Right renal cortex interstitium (tissue), 3 donors: ENCODE measurements at places on chromosomes 4 and X.

DNA sequence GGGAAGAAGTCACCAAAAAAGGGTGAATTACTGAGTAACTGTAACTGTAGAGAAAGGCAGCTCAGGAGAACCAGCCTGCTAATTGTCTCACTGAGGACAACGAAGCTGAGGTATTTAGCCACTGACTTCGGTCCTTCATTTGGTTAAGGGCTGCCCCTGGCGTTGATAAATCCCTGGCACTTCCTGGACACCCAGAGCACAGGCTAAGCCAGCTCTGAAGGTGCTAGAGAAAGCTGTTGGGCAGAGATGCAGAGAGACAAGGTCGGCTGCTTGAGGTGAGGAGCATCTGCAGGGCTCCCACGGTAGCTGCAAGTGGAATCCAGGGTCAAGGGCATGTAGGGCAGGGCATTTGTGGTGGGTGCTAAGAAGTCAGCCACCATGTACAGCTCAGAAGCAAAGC is 33.4 kb upstream of the AP1S2 start:
- DNase-seq, result no peak

- no peak for DNase-seq
Observed at GRCh38 chrX:135982860-135983259, 2.4 kb upstream of the SLC9A6 start.

- no peak for DNase-seq
Observed at GRCh38 chrX:18725310-18725943, 18.0 kb downstream of the PPEF1 start.

GRCh38 chr4:83364312-83364711 is 29.7 kb upstream of the HPSE start:
- DNase-seq, result no peak

- no peak for DNase-seq
Observed at GRCh38 chrX:119272882-119273419, 36.9 kb downstream of the PGRMC1 start.

DNA sequence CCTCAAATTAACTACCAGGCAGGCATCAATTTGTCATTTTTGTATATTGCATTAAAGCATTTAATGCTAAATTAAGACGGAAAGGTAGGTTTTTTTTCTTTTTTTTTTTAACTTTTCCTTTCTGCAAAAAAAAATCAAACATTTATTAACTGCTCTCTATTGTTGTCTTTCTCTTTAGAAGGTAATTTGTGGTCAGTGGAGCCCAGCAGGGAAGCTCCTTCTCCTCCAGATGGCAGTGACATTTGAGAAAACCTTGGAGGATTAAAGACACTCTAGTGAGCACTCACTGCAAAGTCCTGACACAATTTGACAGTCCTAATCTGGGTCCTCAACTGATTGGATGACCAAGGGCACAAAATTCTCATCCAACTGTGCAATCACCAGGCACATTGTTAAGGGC is 102.4 kb downstream of the SLIT2 start:
- DNase-seq, result no peak

- no peak for DNase-seq
Observed at GRCh38 chr4:85067342-85067741, 100.9 kb upstream of the WDFY3 start.

DNA sequence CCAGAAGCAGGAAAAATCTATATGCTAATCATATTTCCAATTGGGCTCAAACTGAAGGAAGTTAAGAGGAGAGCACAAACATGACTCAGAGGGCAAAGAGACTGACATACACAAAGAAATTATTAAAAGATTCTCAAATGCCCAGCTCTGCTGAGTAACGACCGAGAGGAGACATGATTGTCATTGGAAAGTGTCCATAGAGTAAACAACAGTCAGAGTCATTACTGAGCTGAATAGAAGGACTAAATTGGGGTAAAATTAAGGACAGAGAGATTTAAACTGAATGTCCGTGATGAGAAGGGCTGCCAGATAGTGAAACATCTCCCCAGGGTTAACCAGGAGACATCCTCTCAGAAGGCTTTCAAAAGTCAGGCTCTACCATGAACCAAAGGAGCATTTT is 111.2 kb upstream of the GALNT7 start:
- no peak for DNase-seq

DNA sequence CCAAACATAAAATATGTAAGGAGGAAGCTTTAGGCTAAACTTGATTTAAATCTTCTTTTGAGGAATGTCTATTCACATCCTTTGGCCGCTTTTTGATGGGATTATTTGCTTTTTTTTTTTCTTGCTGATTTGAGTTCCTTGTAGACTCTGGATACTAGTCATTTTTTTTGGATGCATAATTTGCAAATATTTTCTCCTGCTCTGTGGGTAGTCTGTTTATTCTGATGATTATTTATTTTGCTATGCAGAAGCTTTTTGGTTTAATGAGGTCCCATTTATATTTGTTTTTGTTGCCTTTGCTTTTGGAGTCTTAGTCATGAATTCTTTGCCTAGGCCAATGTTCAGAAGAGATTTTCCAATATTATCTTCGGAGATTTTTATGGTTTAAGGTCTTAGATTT is 144.9 kb downstream of the MAGEC2 start:
- DNase-seq, result no peak

DNA sequence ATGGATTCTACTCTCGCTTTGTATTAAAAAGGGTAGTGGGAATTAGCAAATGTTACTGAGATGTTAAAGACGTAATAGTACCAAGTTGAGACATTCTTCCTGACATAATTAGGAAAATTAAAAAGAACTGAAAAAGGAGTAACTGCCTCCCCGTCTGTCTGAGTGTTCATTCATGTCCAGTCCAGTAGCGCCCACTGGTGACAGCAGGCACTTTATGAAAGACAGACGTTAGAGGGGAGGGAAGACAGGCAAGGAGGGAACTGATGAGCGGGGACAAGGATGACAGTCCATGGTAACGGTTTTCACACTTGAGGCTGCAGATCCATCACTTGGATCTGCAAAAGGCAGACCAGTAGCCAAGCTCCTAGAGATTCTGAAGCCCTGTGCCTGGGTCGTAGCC is 326.7 kb downstream of the STK32B start:
- DNase-seq, result no peak

DNA sequence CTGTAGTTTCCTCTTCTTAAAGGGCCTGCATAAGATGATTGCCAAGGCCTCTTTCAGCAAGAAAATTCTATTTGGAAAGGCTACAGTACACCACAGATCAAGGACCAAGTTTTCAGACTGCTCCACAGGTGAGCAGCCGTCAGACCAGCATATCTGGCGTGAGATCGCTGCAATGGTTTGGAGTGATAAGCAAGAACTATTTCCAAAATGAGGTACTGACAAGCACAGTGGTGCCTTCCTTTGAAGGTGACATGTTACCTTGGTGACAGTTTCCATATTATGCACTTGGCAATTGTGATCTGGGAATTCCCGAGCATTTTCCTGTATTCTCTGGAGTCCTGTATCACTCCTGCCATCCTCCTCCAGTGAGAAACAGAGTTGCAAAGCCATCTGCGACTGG is 7.3 kb upstream of the TMEM150C start:
- DNase-seq, result no peak

DNA sequence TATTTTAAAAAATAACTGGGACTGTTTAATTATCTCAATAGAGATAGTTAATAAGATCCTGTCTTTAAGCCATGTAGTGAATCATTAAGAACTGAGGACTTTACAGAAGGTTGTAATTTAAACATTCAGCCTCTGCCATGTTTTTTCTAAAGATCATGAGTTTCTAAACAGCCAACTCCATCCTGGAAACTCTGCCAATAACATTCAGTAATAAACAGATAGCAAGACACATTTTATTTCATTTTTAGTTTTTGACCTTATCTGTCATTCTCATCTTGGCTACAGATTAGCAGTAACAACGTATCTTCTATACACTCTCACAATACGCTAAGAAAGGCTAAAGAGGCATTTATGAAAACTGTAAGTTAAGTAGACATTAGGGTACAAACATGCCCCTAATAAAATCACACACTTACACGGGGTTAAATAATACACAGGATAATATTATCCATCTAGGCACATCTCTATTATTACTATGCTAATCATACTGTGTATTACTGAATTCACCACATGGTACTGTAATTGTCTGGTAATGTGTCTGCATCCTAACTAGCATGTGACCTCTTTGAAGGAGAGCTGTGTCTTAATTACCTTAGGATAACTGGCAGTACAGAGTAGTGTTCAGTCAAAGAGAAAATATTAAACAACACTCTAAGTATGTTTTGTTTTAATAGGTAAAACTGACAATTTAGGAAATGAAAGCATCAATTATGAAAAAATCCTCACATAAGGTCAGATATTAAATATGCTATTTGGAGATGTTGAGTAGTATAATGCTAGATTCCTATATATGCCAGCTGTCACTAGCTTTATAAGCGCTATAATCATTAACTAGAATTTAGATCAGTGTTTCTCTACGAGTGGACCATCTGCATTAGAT is 122.4 kb upstream of the NAP1L5 start:
- DNase-seq, result no peak

GRCh38 chr4:182711211-182711610 is 206.0 kb downstream of the DCTD start:
- no peak for DNase-seq

GRCh38 chr4:122806981-122807679 is 19.5 kb upstream of the FGF2 start:
- DNase-seq, result no peak

DNA sequence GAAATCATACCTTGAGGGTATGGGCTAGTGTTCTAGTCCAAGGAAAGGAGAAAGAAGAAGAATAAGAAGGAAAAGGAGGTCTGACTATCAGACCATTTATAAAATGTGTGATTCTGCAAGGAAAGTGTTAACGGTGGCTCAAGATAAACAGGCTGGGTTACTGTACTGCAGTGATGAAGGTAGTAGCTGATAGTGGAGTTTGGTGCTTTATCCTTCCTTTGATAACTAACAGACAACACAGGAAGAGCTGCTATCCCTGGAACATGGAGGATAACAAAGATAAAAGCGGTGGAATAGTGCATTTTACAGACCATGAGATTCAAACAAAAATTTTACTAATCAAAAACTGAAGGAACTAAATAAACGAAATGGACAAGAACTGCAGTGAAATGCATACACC is 2.6 kb downstream of the UNC5C start:
- DNase-seq, result no peak

DNA sequence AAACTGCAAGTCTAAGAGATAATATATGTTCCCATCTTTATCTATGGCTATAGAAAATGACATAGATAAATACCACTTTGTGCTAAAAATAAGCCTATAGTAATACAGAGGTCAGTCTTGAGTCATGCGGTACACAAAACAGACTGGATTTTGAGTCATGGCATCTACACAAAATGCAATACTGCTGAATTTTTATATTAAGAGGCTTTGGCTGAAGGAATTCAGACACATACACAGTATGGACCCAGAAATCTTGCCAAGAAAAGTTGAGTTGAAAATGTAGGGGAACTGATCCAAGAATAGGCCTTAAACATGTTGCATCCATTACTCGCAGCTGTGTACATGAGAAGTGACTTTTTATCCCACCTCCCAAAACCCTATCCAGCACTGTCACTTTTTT is 184.4 kb downstream of the TENM3 start:
- no peak for DNase-seq

DNA sequence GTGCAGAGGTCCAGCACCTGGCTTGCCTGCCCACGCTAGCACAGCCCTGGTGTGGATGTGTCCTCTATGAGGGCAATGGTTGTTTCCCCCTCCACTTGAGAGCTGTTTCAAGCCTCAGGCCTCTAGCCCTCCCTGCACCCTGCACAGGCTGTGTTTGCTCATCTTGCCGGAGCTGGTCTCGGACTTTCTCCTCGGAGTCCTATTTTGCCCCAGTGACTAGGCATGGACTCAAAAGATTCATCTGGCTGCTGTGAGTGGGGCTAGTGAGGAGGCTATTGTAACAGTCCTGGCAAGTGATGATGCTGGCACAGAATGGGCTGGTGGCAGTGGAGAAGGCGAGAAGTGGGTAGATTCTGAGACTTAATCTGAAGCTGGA is 5.8 kb downstream of the FOXP3 start:
- no peak for DNase-seq

DNA sequence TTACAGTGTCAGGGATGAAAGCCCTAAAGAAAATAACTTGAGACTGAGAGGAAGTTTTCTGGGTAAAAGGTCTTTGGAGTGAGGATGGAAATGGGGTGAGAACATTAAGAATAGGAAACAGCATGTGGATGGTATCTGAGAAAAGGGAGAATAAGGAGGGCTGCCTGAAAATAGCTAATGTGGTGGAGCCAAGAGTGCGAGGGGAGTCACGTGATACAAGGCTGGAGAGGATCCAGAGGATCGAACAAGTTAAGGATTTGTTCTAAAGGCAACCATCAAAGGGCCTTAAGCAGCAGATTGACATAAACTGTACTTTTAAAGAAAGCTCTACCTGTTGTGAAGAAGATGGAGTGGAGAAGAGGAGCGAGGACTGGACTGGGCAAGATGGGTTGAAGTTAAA is 347.4 kb upstream of the AGA start:
- DNase-seq, result no peak

GRCh38 chrX:68703846-68704245 is 56.4 kb downstream of the STARD8 start:
- DNase-seq, result no peak

DNA sequence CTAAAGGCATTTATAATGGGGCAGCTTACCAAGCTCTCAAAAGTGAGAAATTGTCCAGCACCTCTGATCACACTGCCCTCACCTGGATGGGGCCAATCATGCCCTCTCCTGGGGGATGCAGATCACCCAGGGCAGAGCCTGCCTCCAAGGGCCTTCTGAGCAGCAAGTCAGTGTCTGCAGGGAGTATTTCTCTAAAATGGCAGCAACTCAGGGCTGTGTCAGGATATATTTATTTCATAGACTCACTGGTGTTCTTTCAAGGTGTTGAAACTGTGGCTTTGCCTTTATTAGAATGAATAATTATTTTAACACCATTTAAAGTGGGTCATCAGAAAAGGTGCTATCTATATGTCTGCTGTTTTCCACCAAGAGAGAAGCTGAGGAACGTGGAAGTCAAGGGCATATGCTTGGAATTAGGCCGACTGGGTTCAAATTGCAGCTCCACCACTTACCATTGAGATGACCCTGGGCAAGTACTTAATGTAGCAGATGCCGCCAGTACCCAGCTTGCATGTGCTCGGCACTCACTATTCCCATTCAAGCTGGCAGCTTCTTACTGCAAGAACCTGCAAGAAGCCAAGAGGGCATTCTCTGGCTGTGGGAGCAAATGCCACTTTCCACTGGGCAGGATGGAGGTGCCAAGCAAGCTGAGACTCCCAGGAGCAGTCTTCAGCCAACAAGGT is 590.0 kb downstream of the BCOR start:
- DNase-seq, result no peak

- DNase-seq, result no peak
Observed at GRCh38 chr4:60396341-60397049, 803.6 kb upstream of the ADGRL3 start.

DNA sequence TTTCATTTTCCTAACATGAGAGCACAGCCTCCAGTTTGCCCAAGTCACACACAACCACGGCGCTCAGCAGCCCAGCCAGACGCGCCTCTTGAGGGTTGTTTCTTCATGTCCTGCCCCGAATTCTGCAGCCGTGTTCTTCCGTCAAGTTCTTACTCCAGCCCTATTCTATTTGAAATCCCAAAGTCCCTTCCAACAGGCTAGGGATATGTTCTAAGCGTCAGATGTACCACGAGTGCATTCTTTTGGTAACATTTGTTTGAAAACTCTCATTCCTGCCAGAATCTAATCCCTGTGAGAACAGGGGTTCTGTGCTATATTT is 23.1 kb downstream of the ACSL1 start:
- no peak for DNase-seq
